Central memory CD8-positive, alpha-beta T cell (primary cell): ENCODE measurements at places on chromosomes 11 and 22.

DNA sequence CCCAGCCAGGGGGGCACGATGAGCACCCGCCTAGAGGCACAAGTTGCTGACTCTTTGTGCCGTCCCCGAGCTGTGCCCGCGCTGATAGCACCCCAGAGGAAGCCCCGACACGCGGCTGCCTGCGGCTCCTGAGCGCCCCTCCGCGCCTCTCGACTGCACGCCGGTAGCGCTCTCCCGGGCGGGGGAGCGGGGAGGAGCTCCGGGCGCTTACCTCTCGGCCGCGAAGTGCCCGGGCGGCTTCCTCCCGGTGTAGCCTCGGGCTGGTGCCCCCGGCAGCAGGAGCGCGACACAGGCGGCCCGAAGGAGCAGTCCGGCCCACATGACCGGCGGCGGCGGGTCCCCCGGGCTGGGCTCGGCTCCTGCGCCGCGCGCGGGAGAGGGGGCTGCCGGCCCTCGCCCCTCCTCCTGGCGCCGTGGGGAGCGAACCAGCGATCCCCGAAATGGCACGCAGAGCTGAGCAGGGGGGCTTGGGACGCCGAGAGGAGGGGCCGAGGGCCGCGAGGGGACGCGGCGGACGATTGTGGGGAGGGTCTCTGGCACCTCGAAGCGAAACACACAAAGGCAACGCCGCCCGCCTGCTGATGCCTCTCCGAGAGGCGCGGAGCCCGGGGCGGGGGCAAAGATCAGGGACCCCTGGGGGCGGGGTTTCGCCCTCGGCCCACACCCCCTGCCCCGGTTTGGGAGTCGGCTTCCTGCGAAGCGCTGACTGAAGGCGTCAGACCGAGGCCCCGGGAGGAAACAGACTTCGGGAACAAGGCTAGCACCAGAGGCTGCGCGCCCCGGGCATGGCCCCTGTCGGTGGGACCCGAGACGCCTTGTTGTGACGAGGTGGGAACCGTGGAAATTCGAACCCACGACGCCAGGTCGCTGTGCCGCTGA, at the start of gene VWCE:
Gene VWCE (minus strand): TSS at position 600 of the 879 bp plus-strand sequence. CDS start 279 bp downstream, at position 321.
- peaks cover 36% of the 10 kb centered on the region for H3K4me1 ChIP-seq
- H3K4me3 ChIP-seq: peak within 1 kb of the TSS; percentile 73
- no peak within 1 kb of the TSS for H3K27ac ChIP-seq
- peaks cover 5% of the 10 kb centered on the region for H3K36me3 ChIP-seq
- H3K27me3 ChIP-seq: peaks cover 27% of the 10 kb centered on the region

- H3K27ac ChIP-seq: peak overlapping the region; percentile 92
- no peaks in the 10 kb centered on the region for H3K27me3 ChIP-seq
- peaks cover 42% of the 10 kb centered on the region for H3K4me1 ChIP-seq
- DNase-seq: no peak
Observed at GRCh38 chr11:18013790-18014507, 1.1 kb upstream of the SERGEF start.

DNA sequence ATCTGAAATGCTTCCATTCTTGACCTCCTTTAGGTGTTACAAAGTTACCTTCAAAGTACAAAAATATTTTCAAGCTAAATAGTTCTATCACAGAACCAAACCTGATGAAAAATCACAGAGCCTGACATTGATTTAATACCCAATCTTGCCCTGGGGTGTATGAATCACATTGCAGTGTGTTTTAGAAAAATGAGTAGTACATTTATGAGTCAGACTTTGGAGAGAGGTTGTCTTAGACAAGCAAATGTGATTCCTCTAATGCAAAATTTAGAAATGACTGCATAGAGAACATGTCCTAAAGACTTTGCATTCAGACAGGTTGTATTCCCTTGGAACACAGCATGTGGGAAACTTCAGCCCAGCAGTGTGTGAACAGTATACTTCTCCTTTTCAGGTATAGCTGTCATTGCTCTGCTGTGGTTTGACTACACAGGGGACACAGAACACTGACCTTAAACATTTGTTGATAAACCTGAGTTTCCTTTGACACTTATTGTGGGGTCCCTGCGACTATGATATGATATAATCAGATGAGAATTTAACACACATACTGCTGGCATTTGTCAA, 972.1 kb downstream of the JRKL start:
- H3K4me3 ChIP-seq: no peak overlapping the region
- H3K27me3 ChIP-seq: no peaks in the 10 kb centered on the region
- no peaks in the 10 kb centered on the region for H3K4me1 ChIP-seq

GRCh38 chr22:44464000-44464399, 34.0 kb downstream of the RTL6 start:
- H3K27me3 ChIP-seq: no peaks in the 10 kb centered on the region
- peaks cover 13% of the 10 kb centered on the region for H3K4me1 ChIP-seq
- no peak overlapping the region for H3K4me3 ChIP-seq
- H3K36me3 ChIP-seq: peaks cover 5% of the 10 kb centered on the region
- DNase-seq: no peak
- H3K27ac ChIP-seq: no peak overlapping the region

GRCh38 chr11:19199771-19200170, 2.0 kb downstream of the CSRP3 start:
- peaks cover 16% of the 10 kb centered on the region for H3K27me3 ChIP-seq
- no peaks in the 10 kb centered on the region for H3K36me3 ChIP-seq
- H3K27ac ChIP-seq: no peak overlapping the region
- H3K4me1 ChIP-seq: no peaks in the 10 kb centered on the region
- no peak for DNase-seq

DNA sequence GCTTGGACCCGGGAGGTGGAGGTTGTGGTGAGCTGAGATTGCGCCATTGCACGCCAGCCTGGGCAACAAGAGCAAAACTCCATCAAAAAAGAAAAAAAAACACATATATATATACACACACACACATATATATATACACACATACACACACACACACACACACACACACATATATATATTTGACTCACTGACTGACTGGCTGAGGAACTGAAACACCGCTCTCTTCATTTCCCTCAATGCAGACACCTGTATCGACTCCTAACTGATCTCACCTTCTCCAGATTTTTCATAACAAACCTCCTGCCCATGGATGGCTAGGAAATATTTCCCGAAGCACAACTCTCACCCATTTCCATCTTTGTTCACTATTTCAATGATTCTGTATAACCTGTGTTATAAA, 140.7 kb upstream of the ANO3 start:
- no peaks in the 10 kb centered on the region for H3K4me1 ChIP-seq
- no peak for DNase-seq
- H3K4me3 ChIP-seq: no peak overlapping the region

DNA sequence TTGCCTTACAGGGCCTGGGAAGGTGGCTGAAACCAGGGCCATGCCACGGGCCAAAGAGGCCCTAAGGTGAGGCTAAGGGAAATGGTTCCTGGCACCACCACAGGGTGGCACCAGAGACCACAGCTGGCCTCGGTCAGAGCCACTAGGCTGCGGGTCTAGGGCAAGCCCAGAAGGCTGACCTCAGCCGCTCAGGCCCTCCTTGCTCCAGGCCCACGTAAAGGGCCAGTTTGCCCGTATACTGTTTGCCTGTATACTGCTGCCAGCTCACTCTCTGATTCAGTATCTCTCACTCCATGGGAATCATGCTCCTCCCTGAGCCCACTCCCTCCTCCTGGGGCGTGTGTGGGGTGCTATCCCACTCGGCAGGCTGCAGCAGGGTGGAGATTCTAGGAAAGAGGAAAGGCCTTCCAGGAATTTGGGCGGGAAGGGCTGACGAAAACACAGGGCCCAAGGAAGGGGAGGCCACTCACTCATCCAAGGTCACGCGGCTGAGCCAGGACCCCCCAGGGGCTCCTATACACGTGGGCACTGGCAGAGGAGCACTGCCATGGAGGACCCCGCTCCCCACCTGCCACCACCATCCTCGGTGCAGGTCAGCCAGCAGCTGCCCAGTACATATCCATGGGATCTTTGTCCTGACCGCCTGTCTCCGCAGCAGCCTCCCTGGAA, 62.4 kb downstream of the NECTIN1 start:
- no peak overlapping the region for H3K4me3 ChIP-seq
- no peak overlapping the region for H3K27ac ChIP-seq
- peak; percentile 47 for DNase-seq
- H3K27me3 ChIP-seq: no peaks in the 10 kb centered on the region
- H3K36me3 ChIP-seq: no peaks in the 10 kb centered on the region

DNA sequence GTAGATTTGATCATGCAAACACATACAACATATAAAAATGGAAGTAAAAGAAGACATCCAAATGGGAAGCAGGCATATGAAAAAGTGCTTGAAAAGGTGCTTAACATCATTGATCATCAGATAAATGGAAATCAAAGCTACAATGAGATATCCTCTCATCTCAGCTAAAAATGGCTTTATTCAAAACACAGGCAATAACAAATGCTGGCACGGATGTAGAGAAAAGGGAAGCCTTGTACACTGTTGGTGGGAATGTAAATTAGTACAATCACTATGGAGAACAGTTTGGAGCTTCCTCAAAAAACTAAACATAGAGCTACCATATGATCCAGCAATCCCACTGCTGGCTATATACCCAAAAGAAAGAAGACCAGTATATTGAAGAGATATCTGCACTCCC, 549 bp upstream of the TCN1 start:
- no peaks in the 10 kb centered on the region for H3K4me1 ChIP-seq
- peaks cover 21% of the 10 kb centered on the region for H3K27me3 ChIP-seq
- no peak overlapping the region for H3K27ac ChIP-seq
- no peak for DNase-seq
- no peak overlapping the region for H3K4me3 ChIP-seq

DNA sequence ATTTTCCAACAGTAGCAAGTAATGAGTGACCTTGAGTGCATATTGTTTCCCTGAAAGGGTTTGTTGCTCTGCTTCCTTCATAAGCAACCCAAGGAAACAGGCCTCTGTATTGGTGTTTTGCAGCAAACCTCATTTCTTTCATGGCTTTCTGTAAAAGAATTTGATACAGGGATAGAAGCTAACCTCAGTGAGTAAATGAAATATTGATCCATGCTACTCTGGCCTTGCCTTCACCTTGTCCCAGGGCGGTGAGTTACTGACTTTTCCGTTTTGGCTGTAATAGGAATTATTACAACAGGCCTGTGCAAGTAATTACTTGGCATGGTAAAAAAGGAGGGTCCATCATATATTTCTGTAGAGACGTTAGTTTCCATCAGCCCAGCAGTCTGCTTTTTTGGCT, 130.9 kb upstream of the MPPED2 start:
- H3K27ac ChIP-seq: no peak overlapping the region
- H3K27me3 ChIP-seq: no peaks in the 10 kb centered on the region
- no peaks in the 10 kb centered on the region for H3K4me1 ChIP-seq
- no peak for DNase-seq
- H3K36me3 ChIP-seq: no peaks in the 10 kb centered on the region
- H3K4me3 ChIP-seq: no peak overlapping the region

DNA sequence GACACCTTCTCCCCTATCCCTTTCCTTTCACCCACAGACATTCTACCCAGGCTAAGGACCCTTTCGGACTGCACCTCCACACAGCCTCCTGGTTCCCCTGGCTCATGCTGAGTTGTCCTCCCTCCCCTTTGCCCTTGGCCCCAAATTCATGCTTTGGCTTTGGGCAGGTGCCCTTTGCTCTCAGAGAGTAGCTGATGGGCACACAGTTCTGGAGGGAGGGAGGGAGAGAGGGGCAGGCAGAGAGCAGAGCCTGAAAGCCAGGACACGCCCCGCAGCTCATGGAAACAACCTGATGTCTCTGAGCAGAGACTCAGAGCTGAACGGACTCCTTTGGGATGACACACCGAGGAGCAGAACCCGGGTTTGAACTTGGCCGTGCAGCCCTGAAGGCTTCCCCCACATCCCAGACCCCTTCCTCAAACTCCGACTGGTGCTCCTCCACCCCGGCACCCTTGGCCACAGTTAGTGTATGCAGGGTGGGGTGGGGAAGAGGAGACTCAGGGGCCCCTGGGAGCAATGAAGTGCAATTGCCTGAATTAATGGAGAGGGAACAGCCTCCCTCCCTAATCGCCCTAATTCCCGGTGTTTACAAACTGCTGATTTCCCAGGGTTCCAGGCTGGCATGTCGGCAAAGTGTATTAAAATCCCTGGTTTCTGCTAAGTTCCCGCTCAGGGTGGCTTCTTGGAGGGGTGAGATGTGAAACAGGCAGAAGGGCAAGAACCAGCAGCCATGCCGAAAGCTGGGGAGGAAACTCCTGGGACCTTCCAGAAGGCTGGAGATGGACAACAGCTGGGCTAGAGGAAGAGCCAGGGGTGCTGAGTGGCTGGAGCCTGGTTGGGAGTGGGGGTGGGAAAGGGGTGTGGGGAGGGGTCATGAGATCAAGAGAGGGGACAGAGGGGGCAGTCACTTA, 71.2 kb upstream of the SHISAL1 start:
- H3K4me1 ChIP-seq: peaks cover 5% of the 10 kb centered on the region
- DNase-seq: no peak
- no peaks in the 10 kb centered on the region for H3K36me3 ChIP-seq
- peaks cover 56% of the 10 kb centered on the region for H3K27me3 ChIP-seq

DNA sequence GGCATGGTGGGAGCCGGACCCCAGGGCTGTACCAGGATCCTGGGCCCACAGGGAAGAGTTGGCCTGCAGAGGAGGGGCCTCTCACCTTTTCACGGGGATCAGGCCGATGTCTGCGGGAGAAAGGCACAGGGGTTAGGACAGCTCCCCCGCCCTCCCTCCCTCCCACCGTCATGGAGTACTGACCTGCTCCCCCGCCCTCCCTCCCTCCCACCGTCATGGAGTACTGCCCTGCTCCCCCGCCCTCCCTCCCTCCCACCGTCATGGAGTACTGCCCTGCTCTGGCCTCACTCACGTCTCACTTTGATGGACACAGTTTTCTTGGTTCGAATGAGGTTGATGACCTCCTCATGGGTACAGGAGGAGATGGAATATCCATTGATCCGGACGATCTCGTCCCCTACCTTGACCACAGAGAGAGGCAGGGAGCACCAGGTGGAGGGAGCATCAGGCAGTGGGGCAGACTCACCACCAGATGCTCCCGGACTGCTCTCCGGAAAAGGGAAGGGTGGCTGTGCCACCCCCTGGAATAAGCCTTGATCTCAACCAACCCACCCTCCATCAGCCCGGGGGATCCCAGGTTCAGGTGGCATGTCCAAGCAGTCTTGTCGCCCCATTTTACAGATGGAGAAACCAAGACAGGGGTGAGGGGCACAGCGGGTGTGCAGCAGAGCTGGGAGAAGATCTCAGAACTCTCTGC, 17.1 kb downstream of the USH1C start:
- DNase-seq: no peak
- no peak overlapping the region for H3K27ac ChIP-seq
- no peak overlapping the region for H3K4me3 ChIP-seq
- no peaks in the 10 kb centered on the region for H3K4me1 ChIP-seq

GRCh38 chr11:73288192-73288872, 16.2 kb downstream of the P2RY6 start:
- no peaks in the 10 kb centered on the region for H3K27me3 ChIP-seq
- H3K27ac ChIP-seq: no peak overlapping the region
- no peak overlapping the region for H3K4me3 ChIP-seq
- DNase-seq: no peak
- peaks cover 8% of the 10 kb centered on the region for H3K4me1 ChIP-seq
- no peaks in the 10 kb centered on the region for H3K36me3 ChIP-seq
